ENCODE measurements at places on chromosomes 2 and 18. TPM values are rescaled to one million over a fixed set of nuclear protein-coding genes. Genes with fewer than 3 reads are reported as not detected.
A peak's percentile ranks its signal among the peaks of the same experiment; 100 is the strongest.

DNA sequence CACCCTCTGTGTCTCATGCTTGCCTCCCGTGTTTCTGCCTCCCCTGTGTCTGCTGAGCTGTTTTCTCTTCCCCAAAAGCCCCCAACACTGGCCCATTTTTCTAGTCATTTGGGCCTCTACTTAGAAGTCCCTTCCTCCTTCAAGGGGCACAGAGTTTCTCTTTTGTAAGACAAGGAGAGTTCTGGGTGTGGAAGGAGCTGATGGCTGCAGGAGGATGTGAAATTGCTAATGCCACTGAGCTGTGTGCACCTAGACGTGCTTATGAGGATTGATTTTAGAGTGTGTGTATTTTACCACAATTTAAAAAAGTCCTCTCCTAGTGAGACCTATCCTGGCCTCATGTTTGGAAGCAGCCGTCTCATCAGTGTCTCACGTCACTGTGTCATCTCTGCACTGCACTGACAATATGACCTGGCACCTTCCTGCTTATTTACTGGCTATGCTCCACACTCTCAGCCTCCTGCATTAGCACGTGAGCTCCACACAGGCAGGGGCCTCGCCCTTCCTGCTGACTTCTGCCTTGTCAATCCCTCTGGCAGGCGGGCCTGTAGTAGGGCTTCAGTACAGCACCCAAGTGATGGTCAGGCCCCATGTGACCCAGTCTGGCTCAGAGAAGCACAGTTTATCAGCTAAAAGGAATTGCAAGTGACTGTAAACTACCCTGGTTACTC, 8.0 kb upstream of the MBP start:
- DNase-seq: no peak

DNA sequence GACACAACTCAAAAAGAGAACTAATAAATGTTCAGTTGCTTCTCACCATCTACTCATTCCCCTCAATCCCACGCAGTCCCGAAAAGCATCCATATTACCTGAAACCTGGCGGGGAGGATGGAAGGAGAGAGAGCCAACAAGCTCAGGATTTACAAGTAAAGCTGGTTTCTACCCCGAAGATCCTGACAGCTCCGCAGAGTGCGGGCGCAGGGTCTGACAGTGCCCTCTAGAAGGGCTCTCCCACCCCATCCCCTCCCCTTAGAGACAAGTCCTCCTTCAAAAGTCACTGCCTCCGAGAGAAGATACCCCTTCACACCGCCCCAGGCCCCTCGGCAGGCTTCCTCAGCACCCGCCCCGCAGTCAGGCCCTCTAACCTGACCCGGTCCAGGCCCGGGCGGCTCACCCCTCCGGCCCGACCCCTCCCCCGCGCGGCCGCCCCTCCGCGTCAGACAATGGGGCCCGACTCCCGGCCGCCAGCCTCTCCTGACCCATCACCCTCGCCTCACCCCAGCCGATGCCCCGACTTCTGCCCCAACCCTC, 550 bp downstream of the RAB1A start:
- DNase-seq: peak; percentile 82

DNA sequence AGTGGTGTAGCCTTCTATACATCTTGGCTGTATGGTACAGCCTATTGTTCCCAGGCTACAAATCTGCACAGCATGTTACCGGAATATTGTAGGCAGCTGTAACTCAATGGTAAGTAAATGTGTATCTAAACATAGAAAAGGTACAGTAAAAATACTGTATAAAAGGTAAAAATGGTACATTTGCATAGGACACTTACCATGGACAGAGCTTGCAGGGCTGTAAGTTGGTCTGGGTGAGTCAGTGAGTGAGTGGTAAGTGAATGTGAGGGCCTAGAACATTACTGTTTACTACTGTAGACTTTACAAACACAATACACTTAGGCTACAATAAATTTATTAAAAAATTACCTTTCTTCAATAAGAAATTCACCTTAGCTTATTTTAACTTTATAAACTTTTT, 3.7 kb upstream of the MRPS9 start:
- no peak for DNase-seq

- no peak for DNase-seq
Measured at GRCh38 chr2:140584471-140584870, 1546.3 kb downstream of the LRP1B start.

DNA sequence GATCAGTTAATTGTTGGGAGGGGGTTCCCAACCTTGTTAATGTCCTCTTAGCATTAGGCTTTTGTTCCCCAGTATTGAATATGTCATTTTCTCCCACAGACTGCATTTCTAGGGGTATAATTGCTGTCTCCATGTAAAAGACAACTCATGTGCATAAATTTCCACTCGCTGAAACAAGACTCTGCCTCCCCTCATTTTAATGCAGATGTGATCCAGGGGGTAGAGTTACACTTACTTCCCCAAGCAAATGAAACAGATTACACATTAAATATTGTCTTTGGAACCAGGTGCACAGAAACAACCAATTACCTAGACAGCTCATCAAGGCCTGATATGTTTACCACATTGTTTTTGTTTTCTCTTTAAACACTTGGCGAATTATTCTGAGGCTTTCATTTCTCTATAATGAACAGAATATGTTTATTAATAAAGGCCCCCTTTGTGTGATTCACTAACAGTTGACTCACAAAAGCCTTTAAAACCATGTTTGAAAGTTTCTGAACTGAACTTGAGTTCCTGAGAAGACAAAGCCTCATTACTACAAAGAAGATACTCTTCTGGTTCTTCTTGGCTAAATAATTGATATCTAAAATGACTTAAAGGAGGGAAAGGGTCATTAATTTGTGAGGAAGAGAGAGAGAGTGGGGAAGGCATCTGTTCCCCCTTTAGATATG, 15.0 kb upstream of the ACVR1 start:
- DNase-seq: no peak

DNA sequence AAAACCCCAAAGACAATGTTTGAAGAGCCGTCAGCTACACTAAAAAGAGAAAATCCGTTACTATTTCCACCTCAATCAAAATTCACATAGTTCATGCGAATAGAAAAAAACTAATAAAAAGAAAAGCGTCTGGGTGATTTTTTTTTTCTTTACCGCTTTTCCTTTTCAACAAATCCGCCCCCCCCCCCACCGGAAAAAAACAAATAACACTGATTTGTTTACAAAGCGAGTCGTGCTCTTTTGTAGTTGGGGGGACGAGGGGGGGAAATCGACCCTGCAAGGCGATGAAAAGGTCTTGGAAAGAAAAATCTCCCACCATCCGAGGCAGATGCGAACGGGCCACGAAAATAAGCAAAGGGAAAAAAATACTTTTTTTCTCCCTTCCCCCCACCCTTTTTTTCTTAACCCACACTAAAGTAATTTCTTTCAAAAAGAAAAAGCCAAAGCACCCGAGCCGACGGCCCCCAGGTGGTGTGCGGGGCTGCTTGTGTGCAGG, 638 bp downstream of the ZNF521 start:
- DNase-seq: no peak

DNA sequence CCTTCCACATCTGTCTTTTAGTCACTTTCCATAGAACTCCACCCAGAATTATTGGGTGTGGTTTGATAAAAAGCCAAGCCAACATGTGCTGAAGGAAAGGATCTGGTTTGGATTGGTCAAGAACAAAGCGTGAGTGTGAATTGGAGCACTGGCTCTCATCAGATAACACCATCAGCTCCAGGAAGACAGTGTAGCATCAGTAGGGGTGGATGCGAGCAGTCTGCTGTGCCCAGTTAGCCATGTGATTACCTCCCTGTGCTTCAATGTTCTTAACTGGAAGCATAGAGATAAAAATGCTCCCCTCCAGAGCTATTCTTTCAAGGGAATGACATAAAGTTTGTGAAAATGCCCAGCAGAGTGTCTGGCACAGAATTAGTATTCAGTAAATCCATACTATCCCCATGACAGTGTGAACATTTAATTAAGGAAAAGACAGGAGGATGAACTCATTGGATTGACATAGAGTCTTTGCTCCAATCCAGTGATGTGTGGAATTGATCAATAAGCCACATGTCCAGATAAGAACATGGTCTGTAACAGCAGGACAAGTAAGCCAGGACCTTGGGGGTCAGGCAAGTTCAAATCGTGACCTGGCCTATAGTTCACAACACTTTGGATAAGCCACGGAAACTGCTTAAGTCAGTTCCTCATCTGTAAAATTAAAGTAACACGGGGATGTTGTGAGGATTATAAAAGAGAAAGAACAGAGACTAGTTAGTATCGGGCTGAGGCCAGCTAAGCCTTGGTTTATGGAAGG, 68.0 kb downstream of the FAM124B start:
- DNase-seq: no peak

DNA sequence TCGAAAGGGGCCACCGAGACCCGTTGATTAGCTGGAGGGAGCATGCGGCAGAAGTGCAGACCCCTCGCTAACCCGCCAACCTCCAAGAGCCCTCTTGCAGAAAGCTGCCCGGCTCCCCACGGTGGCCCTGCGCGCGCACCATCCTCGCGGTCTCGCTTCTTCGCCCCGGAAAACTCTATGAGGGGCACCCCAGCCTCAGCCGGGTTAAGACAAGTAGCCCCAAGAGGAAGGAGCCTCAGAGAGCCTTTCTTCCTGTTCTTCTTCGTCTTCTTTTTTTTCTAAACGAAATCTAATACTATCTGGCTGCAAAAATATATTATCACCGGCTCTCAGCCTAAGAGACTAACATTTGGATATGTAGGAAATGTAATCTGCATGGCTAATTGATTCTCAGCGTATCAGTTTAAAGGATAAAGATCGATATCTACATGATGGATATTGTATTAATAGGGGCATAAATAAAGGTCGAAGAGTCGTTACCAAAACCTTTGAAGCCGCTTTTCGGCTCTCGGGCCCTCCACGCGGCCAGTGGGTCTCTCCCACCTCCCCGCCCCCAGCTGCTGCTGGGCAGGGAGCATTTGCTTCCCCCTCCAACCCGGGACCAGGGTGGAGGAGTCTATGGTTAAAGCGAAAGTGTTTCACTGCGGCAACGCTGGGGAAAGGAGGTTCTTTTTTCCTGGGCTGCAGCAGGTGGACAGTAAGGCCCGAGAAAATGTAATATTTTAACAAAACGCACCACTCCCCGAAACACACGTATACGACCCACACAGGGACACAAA, 6.1 kb upstream of the PAX3 start:
- no peak for DNase-seq

DNA sequence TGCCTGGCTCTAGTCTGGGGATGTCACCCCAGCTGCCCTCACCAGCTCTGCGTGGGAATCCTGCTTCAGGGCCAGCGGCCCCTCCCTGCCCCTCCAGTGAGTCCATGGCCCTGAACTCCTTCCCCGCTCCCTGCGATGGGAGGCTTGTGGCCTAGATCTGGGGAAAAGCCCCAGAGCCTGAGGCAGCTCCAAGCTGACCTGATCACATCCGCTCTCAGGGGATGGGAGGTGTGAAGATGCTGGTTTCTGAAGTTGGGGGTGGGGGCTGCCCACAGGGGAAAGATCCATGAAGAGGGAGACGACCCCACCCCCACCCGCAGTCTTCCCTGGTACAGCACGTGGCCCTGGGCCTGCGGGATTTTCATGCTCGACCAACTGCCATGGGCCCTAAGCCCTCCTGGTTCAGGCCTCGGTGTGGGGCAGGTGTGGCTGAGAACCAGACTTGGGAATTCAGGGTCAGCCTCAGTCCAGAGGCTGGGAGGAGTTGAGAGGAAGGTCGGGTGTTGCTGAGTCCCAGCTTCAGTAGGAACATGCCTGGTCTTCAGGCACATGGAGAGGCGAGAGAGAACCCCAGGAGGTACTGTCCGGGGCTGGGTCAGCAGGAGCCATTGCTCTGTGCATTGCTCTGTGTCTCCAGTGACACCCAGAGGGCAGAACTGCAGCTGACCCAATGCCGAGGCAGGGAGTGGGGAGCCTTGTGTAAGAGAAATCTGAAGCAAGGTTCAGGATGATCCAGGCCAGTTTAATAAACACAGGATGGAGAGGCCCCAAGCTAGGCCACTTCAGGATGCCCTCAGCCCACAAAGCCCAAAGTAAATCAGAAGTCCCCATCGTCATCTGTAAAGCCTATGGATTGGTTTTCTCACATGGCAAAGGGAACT, 115.1 kb downstream of the CAPN13 start:
- no peak for DNase-seq

- DNase-seq: no peak
Measured at GRCh38 chr2:70785137-70785911, 5.1 kb downstream of the FIGLA start.

- no peak for DNase-seq
Measured at GRCh38 chr2:8322634-8323033, 359.2 kb upstream of the ID2 start.

- no peak for DNase-seq
Measured at GRCh38 chr2:8743261-8743660, 61.4 kb downstream of the ID2 start.

Gene FN1
- total RNA-seq: 955 TPM

Gene KIF5C
- total RNA-seq: 0.49 TPM

Gene SKA1
- total RNA-seq: 0.52 TPM

Gene AMMECR1L
- total RNA-seq: 17.2 TPM

Gene EN1
- total RNA-seq: not detected

Gene CDH2
- total RNA-seq: 1.8 TPM

Gene ANKRD12
- total RNA-seq: 74.2 TPM

Gene STON1
- 35.2 TPM for total RNA-seq
